Stimulated activated naive CD8-positive, alpha-beta T cell treated with anti-CD3 and anti-CD28 coated beads, Interleukin-15, Interleukin-2, amounts not matched to agents 100 U/mL and 50 U/mL, for 24 hours (primary cell): ENCODE measurements at places on chromosomes 5 and 9.

DNA sequence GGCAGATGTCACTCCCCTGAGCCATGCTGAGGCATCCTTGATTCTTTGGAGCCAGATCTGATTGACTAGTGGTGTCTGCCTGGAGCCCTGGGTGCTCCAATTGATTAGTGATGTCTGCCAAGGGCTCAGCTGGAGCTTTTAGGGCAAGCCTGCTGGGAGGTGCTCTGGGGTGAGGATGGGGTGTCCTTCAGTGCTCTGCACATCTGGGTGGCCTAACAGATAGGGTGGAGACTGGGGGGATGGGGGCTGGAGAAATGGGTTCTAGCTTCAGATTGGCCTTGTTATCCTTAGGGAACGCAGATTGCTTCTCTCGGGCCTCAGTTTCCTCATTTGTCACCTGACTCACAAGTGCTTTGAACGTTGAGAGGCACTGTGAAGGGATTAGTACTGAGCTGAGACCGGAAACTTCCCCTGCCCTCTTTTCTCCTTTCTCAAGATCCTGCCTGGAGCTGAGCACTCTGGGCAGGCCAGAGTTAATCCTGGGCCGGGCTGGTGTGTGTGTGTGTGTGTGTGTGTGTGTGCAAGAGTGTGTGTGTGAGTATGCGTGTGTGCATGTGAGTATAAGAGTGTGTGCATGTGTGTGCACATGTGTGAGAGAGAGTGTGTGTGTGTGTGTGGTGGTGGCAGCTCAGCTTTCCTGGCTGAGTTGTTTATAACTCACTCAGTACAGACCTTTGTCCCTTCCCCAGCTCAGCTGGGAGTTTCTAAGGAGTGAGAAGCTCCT is 5.6 kb upstream of the IER5L start:
- no peak for DNase-seq

DNA sequence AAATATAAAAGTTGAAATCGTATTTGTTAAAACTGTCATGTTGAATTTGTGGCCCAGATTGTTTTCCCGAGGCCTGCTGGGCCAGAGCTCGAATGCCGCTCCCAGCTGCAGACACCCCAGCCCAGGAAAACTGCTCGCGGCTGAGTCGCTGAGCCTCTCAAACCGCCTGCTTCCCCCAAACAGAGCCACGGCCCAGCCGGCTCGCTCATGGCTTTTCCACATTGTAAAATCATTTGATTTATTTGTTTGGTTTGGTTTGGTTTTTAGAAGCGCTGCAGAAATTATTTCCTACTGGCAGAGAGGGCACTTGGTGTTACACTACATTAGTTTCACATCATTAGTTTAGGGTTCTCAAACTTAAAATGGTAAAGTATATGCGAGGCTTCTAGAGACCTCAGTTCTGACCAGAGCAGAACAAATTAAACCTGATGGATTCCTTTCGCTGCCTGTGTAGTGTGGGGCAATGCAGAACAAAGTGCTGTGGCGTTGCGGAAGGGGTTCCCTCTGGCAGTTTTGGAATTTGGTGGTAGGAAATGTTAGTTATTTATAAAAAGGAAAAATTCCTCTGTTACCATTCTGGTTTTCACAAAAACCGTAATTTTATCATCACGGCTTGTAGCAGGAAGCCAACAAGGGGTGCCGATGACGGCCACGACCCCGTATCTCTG is 156.5 kb upstream of the PITX1 start:
- no peak for DNase-seq

DNA sequence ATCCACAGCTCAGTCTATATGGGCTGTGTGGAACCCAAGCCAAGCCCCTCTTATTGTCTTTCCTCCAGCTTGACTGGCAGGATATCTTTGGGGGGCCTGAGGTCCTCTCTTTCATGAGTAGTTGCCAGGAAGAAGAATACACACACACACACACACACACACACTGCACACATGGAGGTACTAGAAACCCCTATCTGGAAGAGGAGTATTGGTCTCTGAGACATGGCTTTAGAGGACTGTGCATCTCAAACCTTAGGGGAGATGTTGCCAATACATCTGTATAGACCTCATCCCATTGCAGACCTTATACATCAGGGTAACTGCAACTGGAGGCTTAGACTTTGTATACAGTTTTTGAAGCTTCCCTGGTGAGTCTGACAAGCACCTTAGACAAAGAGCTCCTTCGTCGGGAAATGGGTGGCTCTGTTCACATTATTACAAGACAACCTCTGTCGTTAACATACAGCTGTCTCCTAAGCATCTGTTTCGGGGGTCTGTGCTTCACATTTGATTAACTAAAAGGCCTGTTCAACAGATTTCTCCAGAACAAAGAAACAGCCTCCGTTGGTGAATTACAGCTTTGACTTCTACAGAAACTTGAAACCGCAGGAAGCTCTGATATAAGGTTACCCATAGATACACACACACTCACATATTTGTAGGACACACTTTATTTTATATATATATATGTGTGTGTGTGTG is 5.5 kb upstream of the ENTREP1 start:
- no peak for DNase-seq

GRCh38 chr5:37043693-37044092 is 167.1 kb downstream of the NIPBL start:
- no peak for DNase-seq

- no peak for DNase-seq
Observed at GRCh38 chr9:78023003-78023741, 8.4 kb downstream of the GNAQ start.

- no peak for DNase-seq
Observed at GRCh38 chr9:72006501-72006900, 53.9 kb downstream of the C9orf57 start.

GRCh38 chr9:19495186-19496028 is 86.6 kb downstream of the ACER2 start:
- DNase-seq: no peak

DNA sequence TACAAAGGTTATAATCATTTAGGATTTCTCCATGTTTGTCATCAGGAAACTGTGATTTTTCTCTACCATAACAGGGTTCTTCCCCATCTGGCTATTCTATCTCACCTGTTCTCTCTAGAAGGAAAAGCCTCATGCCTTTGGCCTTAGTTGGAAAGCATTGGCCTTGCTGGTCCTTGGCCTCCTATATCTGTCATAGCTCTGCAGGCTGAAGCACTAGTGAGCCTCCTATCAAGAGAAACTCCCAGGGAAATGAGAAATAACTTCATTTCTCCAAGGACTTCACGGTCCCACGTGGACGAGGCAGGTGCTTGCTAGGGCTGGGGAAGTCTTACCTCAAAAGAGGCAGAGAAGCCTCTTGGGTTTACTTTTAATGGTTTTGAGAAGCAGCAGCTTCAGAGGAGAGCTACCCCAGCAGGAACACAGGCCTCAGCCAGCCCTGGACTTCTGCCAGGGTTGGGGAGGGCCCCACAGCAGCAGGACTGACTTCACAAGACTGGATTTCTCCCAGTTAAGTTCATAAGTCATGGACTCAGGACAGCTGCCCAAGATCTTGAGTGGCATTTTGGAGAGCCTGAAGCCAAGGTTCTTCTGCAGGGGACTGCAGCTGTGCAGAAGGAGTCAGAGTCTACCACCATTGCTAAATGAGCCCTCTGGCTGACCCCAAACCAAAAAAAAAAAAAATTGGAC is 15.8 kb upstream of the PSAT1 start:
- DNase-seq: no peak

- no peak for DNase-seq
Observed at GRCh38 chr9:90629354-90629753, 13.3 kb downstream of the DIRAS2 start.

DNA sequence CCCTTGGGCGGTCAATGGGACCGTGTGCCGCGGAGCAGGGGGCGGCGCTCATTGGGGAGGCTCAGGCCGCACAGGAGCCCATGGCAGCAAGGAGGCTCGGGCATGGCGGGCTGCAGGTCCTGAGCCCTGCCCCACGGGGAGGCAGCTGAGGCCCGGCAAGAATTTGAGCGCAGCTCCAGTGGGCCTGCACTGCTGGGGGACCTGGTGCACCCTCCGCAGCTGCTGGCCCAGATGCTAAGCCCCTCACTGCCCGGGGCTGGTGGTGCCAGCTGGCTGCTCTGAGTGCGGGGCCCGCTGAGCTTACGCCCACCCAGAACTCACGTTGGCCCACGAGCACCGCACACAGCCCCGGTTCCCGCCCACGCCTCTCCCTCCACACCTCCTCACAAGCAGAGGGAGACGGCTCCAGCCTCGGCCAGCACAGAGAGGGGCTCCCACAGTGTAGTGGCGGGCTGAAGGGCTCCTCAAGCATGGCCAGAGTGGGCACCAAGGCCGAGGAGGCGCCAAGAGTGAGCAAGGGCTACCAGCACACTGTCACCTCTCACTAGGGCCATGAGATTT is 141.1 kb upstream of the OR13F1 start:
- no peak for DNase-seq

GRCh38 chr9:76658510-76659231 is 105.6 kb upstream of the PCA3 start:
- no peak for DNase-seq

GRCh38 chr9:8256880-8257279 is 457.3 kb upstream of the DMAC1 start:
- no peak for DNase-seq

- DNase-seq: no peak
Observed at GRCh38 chr5:153718713-153719112, 228.2 kb downstream of the GRIA1 start.

DNA sequence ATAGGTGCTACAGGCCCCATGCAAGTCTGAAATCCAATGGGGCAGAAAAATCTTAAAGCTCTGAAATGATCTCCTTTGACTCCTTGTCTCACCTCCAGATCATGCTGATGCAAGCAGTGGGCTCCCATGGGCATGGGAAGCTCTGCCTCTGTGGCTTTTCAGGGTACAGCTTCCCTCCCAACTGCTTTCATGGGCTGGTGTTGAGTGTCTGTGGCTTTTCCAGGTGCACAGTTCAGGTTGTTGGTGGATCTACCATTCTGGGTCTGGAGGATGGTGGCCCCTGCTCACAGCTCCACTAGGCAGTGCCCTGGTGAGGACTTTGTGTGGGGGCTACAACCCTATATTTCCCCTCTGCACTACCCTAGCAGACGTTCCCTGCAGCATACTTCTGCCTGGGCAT is 103.5 kb downstream of the STARD4 start:
- no peak for DNase-seq

- no peak for DNase-seq
Observed at GRCh38 chr9:19629488-19629887, 159.3 kb downstream of the SLC24A2 start.

DNA sequence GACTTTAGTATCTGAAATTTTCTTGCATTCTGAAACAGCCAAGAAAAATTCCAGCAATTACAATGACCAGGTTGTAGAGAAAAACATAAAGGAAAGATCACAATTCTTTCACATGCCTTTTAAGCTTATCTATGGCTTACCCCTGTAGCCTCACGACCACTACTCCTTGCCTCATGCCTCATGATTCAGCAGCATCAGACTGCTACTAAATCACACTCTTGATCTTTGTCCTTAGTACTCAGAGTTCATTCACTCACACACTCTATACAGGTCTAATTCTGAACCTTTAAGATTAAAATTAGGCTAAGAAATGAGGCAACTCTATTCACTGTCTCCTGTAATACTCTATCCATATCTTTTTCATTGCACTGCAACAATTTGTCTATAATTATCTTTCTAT is 415.1 kb downstream of the MLLT3 start:
- DNase-seq: no peak

DNA sequence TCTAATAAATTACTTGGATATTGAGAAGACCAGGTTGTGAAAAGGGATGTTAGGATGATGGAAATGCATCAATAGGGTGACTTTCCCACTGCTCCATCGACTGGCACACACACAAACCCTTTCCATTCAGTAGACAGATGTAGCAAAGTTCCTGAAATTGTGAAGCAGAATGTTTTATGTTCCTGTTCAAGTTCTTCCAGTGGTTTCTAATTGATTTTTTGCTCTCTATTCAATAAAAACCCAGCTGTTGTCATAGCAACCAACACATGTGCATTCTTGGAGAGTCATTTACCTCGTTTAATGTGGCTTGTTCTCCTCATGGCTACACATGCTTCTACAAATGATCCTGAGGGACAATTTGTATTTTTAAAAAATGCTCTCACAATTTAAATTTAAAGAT is 244.6 kb downstream of the RAB3C start:
- no peak for DNase-seq

GRCh38 chr5:156037151-156037909 is 289.6 kb upstream of the SGCD start:
- no peak for DNase-seq

DNA sequence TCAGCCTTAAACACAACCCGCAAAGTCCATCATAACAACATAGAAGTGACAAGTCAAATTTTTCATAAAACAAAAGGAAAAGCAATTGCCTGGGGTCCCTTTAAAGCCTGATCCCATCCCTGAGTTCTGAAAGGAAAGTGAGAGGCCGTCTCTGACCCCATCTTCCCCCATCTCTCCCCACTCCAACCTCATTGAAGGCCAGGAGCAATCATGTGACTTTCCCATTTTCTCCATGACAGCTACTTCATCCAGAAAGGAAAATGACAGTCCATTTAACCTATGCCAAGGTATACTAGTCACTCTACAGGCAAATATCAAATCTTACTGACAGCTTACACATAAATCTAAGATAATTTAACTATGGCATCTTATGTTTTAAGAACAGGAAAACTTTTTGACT is 15.5 kb downstream of the ACTL7A start:
- DNase-seq: no peak

DNA sequence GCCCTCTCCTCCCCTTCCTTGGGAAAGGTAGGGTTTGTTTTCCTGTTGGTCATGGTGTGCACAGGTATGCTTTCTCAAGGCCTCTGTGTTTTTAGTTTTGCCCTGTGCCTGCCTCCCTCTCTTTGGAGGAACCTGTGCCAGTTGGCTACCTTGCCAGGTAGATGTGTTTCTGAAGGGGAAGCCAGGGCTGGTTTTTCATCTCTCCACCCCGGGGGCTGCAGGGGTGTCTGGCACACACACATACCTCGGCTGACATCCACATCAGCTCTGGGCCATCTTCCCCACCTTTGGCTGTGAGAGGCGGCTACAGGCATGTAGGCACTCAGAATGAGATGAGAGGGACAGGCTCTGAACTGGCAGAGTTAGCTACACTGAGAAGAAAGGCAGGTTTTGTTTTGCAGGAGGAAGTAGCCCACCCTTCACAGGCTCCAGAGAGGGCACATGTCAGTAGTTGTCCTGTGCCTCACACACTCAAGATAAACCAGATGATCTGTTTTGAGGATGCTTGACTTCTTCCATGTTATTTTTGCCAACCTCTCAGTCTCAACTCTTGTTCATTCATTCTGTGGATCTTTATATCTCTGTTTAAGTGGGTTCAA is 9.7 kb downstream of the RGMB start:
- DNase-seq: no peak

DNA sequence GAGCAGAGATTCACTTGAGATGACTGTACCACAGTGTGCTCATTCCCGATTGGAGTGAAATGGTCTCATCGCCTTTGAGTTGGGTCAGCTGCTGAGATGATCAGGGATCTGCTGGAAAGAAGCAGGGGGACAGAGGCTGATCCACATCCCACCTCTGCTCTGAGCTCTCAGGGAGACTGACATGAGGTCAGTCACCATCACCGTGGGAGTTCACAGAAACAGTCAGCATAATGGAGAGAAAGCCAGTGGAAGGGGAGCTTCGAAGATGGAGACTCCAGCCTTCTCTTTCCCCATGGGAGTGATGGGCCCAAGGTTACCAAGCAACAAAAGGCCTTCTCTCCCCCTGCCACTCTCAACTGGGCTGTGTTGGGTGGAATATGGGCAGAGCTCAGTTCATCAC is 276.4 kb downstream of the CDK5RAP2 start:
- no peak for DNase-seq
